ENCODE measurements at places on chromosomes 12 and 14.
A peak's percentile ranks its signal among the peaks of the same experiment; 100 is the strongest.

DNA sequence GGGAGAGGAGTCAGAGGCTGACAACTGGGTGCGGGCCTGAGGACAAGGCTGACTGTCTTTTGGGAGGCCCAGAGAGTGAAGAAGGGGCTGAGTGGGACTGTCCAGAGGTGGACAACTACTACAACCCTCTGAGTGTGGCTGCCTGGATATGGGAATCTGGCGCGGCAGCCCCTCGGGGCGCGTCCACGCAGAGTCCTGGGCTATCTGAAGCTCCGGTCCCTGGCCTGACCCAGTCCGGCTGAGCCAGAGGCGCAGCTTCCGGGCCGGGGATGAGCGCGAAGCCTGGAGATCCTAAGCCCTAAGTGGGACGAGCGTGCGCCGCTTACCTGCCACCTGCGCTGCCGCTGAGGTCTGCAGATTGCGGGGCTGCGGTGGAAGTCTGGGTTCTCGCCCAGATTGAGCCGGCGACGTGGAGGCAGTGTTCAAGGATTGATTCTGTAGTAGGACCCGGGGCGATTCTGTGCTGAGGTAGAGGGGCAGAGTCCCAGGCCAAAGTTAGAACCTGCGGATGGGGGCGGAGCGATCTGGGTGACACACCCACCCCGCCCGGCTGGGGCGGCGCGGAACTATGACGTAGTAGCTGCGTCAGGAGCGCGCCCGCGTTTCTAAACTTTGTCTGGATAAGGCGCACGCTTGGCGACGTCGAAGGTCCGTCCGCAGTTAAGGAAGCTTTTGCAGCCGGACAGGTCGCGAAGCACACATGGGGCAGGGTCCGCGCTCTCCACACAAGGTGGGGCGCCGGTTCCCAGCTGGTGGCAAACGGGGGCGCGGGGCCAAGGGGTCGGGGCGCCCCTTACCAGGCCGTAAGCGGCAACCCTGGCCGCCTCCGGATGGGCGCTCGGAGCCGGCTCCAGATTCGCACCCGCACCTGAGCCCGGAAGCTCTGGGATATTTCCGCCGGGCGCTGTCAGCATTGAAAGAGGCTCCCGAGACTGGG is at the start of the genes DHRS1 and NOP9:
Gene DHRS1, minus strand, starts transcription at position 526 of the 937 bp plus-strand sequence. CDS start 674 bp downstream, outside the sequence.
Gene NOP9, plus strand, starts transcription at position 596 of the 937 bp plus-strand sequence. Its CDS starts 105 bp downstream, at position 701.
- DNase-seq: peak; percentile 92

- no peak for DNase-seq
Observed at GRCh38 chr12:12350868-12351463, 924 bp upstream of the MANSC1 start.

DNA sequence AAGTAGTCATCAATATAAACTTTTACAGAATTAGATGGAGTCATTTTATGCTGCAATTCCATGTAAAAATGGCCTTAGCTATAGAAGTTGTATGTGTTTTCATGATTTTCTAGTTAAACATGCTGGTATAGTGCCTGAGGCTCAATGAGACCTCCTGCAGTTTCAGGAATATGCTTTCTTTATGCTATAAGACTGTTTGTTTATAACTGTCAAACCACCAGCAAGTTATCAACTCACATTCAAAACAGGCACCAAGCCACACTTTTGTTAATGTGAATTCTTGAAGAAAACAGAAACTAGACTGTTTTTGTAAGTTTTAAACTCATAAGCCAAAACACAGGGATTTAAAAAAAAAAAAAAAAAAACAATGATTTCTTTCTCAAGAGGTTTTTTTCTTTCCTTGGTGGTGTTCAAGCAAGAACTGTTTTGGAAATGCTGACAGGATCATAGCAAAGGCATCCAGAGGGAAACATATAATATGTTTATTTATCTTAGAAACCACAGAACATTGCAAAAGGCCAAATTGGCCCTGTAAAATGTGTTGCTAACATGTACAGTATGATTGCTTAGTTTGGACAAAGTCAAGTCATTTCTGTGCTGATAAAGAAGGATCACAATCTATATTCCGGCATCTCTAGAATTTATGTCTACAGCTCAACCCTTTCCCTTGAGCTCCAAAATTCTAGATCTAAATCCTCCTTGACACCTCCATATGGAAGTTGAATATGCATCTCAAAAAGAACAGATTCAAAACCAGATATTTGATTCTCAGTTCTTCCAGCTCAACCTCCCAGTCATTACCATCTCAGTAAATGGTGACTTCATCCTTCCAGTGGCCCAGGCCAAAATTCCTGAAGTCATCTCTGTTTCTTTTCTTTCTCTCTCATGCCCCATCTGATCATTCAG is 29.0 kb upstream of the LUM start:
- DNase-seq: no peak

- no peak for DNase-seq
Observed at GRCh38 chr14:66405158-66405557, 81.0 kb upstream of the CCDC196 start.
